ENCODE measurements at places on chromosomes 16 and 17.

- no peak for DNase-seq
- H3K36me3 ChIP-seq, result peaks cover 8% of the 10 kb centered on the region
- peaks cover 12% of the 10 kb centered on the region for H3K4me1 ChIP-seq
- peaks cover 1% of the 10 kb centered on the region for H3K27me3 ChIP-seq
- no peak overlapping the region for H3K27ac ChIP-seq
Observed at GRCh38 chr16:84024854-84025253, 17.7 kb downstream of the SLC38A8 start.

GRCh38 chr16:48330841-48331192, 54.4 kb downstream of the SIAH1 start:
- H3K4me1 ChIP-seq, result no peaks in the 10 kb centered on the region
- H3K4me3 ChIP-seq, result no peak overlapping the region
- no peak for DNase-seq

DNA sequence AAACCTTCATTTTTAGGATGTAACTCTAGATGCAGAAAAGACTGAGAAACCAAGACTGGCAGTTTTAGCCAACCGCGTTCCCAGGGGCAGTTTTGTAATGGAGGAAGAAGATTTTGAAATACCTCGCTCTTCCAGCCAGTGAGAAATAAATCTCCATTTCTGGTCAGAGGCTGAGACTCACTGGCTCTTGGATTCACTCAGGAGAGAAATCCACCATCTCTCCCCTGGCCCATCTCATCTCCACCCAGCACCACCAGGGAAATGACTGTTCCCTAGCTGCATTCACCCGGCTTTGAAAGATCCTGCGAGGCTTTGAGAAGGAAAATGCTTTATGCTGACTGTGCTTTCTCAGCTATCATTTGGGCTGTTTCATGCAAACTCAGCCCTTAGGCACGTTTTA, 185.2 kb downstream of the SOX9 start:
- no peaks in the 10 kb centered on the region for H3K36me3 ChIP-seq
- H3K4me1 ChIP-seq, result no peaks in the 10 kb centered on the region
- H3K27ac ChIP-seq, result no peak overlapping the region
- no peaks in the 10 kb centered on the region for H3K27me3 ChIP-seq

GRCh38 chr17:2814481-2815341, 18.5 kb downstream of the RAP1GAP2 start:
- no peaks in the 10 kb centered on the region for H3K36me3 ChIP-seq
- DNase-seq, result peak; percentile 93
- H3K27me3 ChIP-seq, result no peaks in the 10 kb centered on the region
- H3K4me1 ChIP-seq, result peaks cover 35% of the 10 kb centered on the region
- peak overlapping the region; percentile 95 for H3K27ac ChIP-seq

- no peak for DNase-seq
- peaks cover 1% of the 10 kb centered on the region for H3K4me1 ChIP-seq
- no peaks in the 10 kb centered on the region for H3K36me3 ChIP-seq
- H3K4me3 ChIP-seq, result no peak overlapping the region
- H3K27me3 ChIP-seq, result peaks cover 49% of the 10 kb centered on the region
Observed at GRCh38 chr16:84044118-84044488, 1.5 kb upstream of the SLC38A8 start.

DNA sequence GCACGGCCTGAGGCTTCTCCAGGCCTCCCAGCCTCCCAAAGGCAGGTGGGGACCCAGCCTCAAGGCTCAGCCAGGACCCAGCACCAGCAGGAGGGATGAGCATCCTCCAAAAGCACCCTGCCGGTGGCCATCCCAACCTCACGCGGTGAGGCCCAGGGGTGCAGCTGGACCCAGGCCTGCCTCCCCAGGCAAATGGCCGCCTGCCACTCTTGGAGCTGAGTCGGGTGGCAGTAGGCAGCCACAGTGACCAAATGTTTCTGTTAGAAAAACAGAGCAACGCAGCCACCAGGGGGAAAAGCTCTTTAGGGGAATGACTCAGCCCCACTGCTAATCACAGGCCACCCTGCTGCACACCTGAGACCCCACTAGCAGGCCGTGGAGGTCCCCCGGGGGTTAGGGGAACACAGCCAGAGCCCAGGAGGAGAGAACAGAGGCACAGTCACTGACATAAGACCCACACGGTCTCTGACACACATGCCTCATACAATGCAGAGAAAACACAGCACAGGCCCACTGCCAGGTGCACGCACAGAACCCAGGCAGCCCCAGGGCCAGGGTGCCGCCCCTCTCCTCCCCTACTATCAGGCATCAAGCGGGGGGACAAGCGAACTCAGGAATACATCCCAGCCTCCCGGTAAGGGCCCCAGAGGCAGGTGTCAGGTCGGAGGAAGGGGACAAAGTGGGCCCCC, 12.4 kb downstream of the BCAR1 start:
- DNase-seq, result no peak
- H3K4me1 ChIP-seq, result peaks cover 8% of the 10 kb centered on the region
- H3K36me3 ChIP-seq, result no peaks in the 10 kb centered on the region

DNA sequence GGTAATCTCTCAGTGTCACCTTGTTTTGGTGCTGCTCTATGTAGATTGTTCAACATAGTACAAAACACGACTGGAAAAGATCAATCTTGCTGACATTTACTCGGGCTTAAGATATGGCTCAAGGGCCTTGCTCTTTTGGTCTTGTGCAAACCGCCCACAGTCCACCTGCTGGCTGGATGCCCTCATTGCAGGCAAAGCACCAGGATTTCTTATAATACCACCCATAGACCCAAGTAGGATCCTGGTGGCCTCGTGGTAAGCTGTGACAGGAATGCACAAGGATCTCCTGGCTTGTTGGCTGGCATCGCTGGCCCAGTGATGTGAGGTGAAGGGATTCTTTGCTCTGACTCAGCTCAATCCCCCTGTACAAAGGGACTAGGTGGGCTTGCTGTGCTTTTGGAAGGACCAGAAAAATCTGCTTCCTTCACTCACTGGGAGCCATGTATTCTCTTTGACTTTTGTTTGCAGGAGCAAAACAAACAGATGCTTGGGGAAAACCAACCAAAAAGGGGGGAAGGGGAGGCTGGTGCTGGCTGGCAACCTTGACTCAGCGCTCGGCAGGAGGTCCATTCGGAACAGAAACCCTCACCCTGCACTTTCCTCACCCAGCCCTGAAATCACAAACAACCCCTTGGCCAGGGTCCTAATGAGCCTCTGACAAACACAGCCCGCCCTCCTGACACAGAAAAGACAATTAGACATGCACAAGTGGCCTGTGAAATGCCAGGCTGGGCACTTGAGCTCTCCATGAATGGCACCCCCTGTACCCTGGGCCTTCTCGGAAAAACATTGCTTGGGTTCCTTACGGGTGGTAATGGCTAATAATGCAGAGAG, 36.6 kb upstream of the MED9 start:
- DNase-seq, result peak; percentile 64
- H3K4me3 ChIP-seq, result no peak overlapping the region
- H3K27ac ChIP-seq, result no peak overlapping the region
- H3K27me3 ChIP-seq, result no peaks in the 10 kb centered on the region
